Breast epithelium (tissue), 4 donors: ENCODE measurements at places on chromosomes 7 and 10. TPM values are rescaled to one million over a fixed set of nuclear protein-coding genes. Genes with fewer than 3 reads are reported as not detected.

- DNase-seq, result peak; percentile 72
Observed at GRCh38 chr10:97714401-97715258, 1.1 kb downstream of the MARVELD1 start.

GRCh38 chr10:23742807-23743206, 303.9 kb downstream of the OTUD1 start:
- DNase-seq, result no peak

DNA sequence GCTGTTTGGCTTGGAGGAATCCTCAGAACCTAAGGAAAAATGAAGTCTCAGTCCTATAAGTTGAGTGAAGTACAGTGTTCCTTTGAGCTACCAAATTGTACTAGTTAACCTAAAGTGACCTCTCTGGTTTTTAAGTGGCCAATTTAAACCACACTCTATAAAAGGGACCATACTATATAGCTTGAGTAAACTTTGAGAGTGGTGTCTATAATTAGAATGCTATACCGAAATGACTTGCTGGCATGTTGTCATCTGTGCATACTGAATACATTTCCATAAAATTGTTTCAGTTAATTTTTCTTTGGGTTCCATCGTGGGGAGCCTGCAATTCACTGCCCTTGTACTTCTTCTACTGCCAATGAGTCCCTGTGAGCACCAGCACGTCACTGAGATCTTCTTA, 151.1 kb downstream of the DKK1 start:
- DNase-seq, result no peak

DNA sequence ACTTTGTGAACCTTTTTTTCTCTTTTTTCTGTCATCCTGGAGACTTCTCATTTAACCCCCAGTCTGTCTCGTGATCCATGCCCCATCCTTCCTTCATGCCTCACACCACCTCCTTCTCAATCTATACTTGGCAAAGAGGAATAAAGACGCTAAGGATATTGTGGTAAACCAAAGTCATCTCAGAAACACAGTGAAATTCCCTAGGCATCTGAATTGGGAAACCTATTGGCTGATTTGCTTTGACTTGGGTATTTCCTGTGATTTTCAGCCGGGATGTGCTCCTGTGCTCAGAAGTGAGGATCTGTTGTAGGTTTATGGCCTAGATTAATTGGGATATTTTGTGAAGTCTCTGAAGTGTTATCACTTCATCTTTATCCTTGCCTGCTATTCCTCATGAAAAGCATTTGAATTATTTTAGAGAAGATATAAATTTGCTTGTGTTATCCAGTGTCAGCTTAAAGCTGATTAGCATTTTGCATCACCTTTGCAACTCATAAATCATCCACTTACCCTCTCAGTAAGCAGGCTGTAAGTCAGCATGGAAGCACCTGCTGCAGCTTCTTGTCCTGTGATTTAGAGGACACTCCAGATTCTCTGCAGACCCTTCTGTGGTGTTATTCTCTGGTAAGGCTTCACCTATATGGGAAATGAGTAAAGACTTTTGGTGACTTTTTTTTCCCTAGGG, 138.0 kb downstream of the AUTS2 start:
- DNase-seq, result no peak

GRCh38 chr10:104449391-104449790, 95.8 kb downstream of the CFAP58 start:
- no peak for DNase-seq

DNA sequence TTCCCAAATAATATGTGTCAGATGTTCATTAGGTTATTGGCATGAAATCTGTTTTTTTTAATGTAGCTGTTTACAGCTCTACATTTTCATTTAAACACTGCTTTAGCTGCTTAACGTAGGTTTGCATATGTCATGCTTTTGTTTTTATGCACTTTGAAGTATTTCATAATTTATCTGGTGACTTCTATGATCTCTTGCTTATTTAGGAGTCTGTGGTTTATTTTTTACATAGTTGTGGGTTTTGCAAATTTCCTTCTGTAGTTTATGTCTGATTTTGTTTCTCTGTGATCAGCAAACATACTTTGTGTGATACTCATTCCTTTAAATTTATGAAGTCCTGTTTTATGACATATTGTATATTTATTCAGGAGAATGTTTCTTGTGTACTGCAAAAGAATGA, 606.5 kb upstream of the PFKP start:
- DNase-seq, result no peak

DNA sequence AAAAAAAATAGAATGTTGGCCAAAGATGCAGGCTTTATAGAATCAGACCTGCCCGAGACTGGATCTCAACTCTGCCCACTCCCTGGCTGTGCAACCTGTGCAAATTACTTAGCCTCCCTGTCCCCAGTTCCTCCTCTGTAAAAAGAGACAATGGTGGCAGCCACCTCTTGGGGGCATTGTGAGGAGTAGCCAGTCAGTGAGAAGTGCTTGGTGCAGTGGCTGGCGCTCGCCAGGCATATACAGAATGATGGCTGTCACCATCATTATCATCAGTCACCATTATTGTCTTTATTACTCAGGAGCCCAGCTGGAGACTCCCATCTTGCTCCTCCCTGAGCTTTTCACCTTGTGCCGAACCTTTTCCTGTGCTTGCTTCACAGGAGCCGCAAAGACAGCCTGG, 29.4 kb upstream of the TRIM8 start:
- no peak for DNase-seq

DNA sequence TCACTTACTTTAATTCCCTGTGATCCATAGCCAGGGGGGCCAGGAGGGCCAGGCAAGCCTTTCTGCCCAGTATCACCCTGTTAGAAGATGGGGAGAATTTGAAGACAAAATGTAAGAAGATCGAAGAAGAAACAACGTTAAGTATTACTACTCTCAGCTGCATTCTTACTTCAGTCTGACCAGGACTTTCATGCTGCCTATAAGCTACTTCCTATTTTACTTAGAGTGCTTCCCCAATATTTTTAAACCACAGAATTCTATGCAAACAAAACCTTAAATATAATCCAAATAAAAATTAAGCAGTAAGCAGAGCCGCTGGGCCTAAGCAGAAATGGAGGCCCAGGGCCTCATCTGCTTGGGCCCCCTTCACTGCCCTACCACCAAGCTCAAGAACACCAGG, 117.8 kb downstream of the COL28A1 start:
- no peak for DNase-seq

DNA sequence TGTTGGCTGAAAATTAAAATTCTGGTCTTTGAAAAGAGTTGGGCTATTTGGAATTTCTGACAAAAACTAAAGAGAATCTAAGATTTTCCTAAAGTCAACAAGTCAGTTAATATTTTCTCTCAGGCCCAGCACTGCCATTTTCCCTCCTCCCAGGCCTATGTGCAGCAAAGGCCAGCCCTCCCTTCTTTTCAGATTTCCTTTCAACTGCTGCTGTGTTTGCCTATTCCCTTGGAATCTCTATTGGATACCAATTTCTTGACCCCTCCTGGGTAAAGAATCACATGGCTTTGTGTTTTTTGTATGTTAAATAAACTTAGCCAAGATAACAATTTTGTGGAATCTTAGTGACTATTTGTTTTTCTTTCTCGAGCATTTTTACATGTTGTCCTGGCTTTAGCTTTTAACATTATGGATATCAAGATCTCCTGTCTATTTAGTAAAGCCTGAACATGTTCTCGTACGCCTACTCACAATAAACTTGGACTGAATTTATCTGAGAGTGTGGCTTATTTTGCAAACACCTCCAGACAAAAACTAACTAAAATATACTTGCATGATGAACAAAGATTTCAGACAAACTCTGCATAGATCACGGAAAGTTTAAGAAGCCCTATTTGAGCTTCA, 19.9 kb downstream of the MACC1 start:
- DNase-seq, result no peak

DNA sequence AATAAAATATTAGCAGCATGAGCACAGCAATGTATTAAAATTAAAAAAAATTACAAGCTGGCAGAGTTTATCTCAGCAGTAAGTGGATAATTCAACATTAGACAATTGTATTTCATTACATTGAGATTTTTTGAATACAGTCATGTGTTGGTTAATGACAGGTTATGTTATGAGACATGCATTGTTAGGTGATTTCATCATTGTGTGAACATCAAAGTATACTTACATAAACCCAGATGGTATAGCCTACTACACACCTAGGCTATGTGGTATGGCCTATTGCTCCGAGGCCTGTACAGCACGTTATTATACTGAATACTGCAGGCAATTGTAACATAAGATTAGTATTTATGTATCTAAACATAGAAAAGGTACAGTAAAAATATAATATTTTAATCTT, 29.7 kb downstream of the CCDC6 start:
- DNase-seq, result no peak

GRCh38 chr10:78975926-78976325, 92.8 kb upstream of the ZMIZ1 start:
- no peak for DNase-seq

GRCh38 chr10:42801135-42801534, 18.5 kb downstream of the BMS1 start:
- DNase-seq, result no peak

DNA sequence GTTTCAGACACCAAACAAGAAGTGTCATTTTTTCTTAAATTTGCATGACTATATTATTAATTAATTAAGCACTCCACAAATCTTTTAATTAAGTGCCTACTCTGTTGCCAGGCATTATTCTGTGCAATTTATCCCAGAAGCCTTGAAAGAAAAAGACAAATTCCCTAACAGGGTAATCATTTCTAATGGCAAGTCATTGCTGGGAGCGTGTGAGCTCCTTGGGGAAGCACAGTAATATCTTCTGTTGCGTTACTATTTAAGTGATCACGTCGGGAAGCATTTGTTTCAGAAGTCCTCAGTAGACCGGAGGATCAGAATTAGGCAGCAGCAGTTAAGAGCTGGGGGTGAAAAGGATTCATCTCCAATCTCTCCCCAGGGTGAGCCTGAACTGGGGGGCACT, 276.8 kb upstream of the RNF32 start:
- DNase-seq, result no peak

DNA sequence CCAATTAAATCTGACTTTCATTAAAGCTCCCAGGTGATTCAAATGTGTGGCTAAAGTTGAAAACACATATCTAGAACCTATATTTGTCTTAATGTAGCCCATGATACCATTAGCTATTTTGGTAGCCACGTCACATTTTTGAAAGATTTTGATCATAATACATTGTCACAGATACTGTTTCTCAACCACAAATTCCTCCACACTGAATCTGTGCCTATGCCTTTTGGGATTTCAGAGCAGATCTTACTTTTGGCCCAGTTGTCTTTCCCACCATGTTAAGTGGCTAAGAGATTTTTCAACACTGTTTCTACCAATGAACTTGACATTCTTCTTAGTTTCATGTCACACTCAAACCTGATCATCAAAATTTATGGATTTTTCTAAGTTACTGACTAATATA, 47.4 kb downstream of the CH25H start:
- no peak for DNase-seq

DNA sequence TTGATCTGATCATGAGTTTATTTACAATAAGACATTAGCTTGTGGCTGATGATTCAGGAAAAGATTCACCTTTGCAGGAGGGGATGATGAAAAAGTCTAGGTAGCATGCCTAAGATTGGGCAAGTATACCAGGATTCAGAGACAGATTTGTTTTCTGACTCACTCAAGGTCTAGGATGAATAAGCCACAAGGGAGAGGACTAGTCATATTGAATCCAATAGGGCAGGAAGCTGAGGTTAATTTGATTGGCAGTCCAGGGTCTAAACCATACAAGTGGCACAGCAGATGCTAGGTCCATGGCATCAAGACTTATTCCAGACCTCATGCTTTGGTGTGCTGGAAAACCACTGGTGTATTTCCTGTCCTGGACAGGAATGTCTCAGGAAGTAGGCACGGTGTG, 1133.4 kb downstream of the XPNPEP1 start:
- DNase-seq, result no peak

DNA sequence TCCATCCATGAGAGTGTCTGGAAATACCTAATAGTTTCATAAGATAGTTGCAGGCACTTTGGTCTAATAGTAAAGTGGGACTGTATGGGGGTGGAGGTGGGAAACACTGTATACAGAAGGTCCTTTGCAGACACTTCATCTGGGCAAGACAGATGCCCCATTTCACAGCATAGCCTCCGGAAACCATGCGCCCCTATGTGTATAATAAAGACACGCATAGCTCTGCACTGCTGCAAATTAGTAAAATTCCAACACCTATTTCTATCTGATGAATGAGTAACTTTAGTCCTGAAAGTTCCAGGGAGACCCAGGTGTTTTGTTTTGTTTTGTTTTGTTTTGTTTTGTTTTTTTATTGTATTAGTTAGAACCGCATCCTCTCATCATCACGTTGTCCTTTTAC, 187.1 kb downstream of the CREB5 start:
- no peak for DNase-seq

DNA sequence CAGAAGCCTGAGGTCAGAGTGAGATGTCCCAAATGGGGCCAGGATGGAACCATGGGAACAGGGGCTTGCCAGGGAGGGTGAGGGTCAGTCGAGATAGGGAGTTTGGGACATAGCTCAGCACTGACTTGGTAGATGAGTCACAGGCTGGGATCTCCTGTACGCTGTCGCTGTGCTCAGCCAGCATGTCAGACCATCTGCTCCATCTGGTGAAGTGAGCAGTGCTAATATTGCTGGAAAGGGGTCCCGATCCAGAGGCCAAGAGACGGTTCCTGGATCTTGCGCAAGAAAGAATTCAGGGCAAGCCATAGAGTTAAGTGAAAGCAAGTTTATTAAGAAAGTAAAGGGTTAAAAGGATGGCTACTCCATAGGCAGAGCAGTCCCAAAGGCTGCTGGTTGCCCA, 505.6 kb downstream of the GALNT17 start:
- no peak for DNase-seq

DNA sequence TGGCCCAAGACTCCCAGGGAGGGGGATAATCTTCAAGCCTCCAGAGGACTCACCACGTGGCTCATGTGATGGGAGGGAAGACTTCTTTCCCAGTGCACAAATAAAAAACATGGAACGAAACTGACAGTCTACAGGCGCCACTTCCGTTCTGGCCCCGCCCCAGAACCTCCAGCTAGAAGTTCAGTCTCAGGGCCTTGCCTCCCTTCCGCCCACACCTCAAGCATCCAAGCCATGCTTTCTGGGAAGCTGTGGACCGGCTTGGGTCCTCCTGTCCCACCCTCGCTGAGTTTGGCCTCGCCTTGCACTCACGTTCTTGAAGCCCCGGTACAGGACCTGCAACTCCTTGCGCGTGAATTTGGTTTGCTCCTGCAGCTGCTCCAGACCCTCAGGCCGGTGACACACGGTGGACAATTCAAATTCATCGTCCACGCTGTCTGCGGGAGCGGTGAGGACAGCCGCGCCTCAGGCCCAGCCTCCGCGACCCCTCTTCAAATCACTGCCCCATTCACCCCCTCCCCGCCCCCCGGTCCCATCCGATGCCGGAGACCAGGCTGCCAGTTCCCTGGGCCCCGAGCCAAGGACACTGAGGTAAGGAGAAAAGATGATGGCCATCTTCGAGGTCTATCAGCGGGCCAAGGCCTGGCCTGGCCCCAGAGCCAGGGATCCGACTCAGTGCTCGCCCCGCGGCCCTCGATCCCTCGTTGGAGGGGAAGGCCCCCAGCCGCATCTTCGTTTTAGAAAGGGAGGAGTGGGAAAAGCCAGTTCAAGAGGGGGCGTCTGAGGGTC, 10.7 kb upstream of the OGA start:
- DNase-seq, result no peak

Gene GPAM
- total RNA-seq, result 462 TPM

Gene AKR1C8
- total RNA-seq, result 0.73 TPM

Gene ACSM6
- total RNA-seq, result not detected

Gene GATA3
- total RNA-seq, result 0.48 TPM

Gene SDK1
- total RNA-seq, result 6.6 TPM

Gene WNT2
- total RNA-seq, result 2.0 TPM

Gene DKK1
- 142 TPM for total RNA-seq

Gene KCP
- total RNA-seq, result 0.33 TPM

Gene TBX20
- total RNA-seq, result not detected

Gene HSPB1
- 210 TPM for total RNA-seq

Gene ANKRD2
- total RNA-seq, result not detected

Gene STK17A
- total RNA-seq, result 13.3 TPM

Gene EBLN1
- total RNA-seq, result not detected

Gene MCM7
- 51.7 TPM for total RNA-seq
